GM04503 (cell line): ENCODE measurements at places on chromosomes 2 and 18.

- DNase-seq, result no peak
These were observed 36.9 kb upstream of the DSEL start for GRCh38 chr18:67553437-67553836.

- no peak for DNase-seq
These were observed 279.3 kb downstream of the TSN start for GRCh38 chr2:122034777-122035176.

GRCh38 chr2:218981881-218982585, 3.0 kb downstream of the FEV start:
- DNase-seq, result no peak

GRCh38 chr2:165871025-165871424, 77.0 kb upstream of the GALNT3 start:
- no peak for DNase-seq

- DNase-seq, result no peak
These were observed 14.5 kb downstream of the SH3BP4 start for GRCh38 chr2:234966340-234966739.

DNA sequence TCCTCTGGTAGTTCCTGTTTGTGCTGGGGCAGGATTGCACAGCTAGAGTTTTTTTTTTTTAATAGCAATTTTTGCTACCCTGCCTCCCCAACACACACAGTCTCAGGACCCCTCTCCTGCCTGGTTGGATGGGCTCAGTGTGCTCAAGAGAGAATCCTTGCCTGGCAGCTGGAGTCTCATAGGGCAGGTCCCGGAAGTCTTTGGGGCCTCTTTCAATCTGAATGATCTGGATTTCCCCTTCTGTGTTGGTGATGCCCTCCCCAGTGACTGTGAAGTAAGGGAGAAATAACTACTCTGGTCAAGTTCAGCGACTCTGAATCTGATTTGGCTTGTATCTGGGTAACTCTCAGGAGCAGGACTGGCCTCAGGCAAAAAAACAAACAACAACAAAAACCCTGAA, 220.6 kb upstream of the LRRTM1 start:
- DNase-seq, result no peak

DNA sequence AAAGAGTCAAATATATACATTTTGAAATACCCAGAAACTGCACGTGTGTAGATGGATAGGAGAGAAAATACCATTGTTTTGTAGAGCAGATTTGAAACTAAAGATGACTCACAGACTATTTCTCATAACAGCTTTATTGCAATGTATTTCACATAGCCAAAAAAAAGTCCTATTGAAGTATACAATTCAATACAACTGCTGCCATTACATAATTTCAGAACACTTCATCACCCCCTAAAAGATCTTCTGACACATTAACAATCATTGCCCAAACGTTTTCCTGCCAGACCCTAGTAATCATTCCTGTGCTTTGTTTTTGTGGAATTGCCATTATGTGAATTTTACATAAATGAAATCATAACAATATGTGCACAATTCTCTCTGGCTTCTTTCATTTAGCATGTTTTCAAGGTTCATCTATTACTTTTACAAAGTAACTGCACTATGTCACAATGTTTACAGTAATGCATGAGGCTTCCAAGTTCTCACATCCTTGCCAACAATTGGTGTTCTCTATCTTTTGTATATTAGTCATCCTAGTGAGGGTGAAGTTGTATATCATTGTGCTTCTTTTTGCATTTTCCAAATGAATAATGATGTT, 378.6 kb upstream of the CWC22 start:
- peak; percentile 84 for DNase-seq

- DNase-seq, result no peak
These were observed 96.7 kb downstream of the ZNF516 start for GRCh38 chr18:76398295-76398694.

DNA sequence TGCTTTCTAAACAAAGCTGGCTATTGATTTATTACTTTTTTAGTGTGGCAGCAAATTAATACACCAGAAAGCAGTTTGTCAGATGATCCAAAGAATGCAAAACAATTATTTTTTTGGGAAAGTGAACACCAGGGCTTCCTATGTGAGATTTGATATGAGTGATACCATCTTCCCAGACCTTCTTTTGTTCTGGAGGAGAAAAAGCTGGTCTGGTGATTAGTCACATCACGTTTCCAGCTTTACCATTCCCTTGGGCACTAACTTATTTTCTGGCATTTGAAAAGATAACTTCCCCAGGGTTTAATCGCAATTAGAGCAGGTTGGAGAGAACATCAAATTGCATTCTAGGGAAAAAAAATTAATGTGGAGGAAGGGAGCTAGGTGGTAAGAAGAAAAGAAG, 182.9 kb upstream of the TANK start:
- DNase-seq, result no peak

DNA sequence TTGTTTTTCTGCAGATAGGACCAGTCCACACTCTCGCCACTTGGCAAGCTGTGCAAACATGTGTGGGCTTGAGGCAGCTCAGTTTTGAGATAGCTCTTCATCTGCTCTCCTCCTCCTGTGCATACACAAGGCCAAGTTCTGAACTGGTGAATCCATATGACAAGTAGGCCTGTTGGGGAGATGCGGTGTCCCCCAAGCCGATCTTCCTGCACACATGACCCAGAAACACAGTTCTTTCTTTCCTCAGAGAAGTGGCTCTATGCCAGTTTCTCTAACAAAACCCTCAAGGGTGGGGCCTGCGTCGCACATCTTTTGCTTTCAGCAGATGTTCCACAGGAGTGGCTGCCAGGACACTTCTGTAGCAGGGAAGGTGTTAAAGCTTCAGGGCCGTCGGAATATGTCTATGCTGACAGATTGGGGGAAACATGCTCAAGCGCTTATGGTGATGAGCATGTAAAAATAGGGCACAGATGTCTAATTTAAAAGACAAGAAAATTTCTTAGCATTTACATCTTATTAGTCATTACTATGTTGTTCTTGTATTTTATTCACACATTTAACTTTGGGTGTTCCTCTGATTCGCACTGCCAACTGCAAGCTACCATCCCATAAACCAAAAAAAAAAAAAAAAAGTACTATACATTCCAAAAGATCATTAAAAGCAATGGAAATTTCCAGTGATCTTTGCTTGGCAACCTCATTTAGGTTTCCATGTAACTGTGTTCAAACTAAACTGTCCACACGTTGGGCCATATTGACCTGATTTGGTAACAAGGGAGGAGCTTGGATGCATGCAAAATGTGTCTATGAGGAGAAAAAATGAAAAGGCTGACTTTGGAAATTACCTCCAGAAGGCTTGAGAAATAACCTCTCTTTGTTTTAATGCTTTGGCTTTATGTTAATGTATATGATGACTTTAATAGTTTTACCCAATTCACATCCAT, 1055.5 kb upstream of the KLHL29 start:
- no peak for DNase-seq

DNA sequence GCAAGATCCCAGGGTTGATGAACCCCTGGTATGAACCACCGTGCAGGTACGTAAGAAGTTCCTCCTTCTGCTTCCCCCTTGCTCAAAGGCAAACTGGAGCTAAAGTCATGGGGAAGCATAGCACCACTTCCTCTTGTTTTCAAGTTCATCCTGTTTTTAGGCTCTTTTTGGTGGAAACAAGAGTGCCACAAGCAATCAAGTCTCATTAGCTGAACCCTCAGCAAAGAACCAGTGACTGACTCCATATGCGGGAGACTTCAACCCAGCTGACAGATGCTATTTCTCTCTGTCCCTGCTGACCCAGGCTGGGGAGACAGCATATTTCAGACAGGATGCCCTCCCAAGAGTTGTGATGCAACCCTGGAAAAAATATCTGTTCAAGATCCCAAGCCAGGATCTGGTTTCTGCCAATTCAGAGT, 47.7 kb downstream of the BCL2 start:
- no peak for DNase-seq
